ENCODE measurements at places on chromosomes 3 and 15.

DNA sequence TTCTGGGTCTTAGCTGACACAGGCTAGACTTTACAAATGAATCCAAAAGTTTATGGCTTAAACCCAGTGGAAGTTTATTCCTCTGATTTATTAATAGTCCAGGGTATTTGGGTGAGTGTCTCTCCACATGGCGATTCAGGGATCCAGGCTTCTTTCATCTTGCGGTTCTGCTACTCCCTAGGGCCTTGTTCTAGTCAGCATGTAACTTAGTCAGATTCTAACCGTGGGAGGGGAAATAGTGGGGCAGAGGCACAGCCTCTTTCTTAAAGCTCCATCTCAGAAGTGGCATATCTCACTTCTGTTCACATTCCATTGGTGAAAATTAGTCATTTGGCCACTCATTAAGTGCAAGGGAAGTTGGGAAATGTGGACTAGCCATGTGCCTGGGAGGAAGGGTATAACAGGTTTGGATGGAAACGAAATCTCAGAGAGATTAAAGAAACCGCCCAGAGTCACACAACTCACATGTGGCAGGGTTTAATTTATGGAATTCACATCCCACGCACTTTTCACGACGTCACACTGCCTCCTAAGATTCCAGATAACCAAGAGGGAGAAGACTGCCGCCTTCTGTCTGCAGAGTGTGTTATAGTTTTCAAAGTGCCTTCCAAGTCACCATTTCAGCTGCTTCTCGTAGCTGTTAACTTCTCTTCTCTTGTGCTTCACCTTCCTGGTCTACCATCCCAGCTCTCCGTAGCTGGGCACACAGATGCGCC is 11.4 kb upstream of the RASGRF1 start:
- no peak for DNase-seq

DNA sequence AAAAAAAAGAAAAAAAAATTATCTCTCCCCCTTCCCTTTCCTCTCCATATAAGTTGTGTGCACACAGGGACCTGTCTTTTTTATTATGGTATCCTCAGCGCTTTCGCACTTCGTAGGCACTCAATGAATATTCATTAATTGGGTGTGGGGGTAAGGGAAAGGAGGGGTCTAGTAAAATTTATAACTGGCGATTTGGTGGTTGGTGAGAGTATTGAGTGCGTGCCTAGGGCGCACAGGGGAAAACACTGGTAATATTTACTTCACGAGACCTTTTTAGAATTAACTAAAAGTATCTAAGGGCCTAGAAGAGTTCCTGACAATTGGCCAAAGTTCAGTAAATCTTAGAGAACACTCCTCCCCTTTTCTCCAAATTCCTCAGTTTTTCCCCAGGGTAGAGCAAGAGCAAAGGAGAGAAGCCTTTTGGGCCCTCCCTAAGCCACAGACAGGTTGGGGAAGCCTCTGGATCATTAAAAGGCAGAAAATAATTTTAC is 25.7 kb downstream of the TYRO3 start:
- no peak for DNase-seq

DNA sequence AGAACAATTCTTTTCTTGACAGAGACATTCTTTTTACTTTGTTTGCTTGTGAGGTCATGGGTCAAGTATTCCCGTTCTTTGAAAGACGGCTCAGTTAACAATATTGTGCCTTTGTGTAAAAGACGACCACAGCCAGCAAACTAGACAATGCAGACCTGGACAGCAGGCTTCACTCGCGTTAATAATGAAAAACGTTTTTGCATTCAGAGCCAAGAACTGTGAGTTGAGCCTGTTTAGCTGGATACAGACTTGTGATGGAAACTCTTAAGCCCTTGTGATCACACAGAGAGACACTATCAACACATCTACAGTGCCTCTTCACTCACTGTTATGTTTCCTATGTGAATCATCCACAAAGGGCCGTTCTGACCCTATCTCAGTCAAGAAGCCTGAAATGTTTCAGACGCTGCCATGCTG is 37.3 kb upstream of the CMTM7 start:
- DNase-seq = no peak

DNA sequence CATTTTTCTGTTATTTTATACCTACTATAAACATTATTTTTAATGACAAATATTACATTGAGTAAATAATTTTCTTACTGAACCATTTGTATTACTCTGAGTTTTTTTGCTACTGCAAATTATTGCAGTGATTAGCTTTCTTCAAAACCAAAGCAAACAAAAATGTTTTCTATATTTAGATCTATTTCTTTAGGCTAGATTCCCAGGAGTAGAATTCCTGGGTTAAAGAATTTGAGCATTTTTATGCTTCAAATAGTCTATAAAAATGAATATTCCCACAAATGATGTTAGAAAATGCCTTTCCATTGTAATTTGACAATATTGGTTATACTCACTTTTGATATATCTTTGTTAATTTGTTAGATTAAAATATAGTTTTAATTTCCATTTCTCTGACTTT is 76.8 kb downstream of the LEKR1 start:
- no peak for DNase-seq
